ENCODE measurements at places on chromosomes 3 and 15.

DNA sequence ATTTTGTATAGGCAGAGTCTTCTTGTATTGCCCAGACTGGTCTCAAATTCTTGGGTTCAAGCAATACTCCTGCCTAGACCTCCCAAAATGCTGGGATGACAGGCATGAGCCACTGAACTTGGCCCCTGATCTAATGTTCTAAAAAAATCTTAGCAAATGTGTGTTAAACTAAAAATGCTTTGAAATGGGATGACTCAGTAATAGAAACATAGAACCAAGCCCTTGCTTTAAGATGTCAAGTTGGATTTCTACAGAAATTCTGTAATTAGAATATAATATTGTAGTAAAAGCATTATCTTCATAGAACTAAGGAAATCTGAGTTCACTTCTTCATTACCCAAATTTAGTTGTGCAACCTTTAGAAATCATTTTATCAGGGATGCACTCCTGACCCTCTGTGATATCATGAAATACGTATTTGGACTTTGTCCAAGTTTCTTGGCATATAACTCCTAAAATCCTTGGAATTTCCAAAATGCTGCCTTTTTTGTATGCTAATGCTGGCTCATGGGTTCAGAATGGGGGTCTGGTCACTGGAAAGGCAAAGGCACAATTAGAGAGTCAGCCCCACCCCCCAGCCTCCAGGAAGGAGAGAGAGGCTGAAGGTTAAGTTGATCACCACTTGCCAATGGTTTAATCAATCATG, 217.3 kb downstream of the TP63 start:
- H3K27ac ChIP-seq: no peak overlapping the region
- no peak for DNase-seq
- H3K4me3 ChIP-seq: no peak overlapping the region
- H3K4me1 ChIP-seq: peaks cover 19% of the 10 kb centered on the region

GRCh38 chr3:103127098-103127630, 692.3 kb downstream of the ZPLD1 start:
- H3K27ac ChIP-seq: no peak overlapping the region
- no peaks in the 10 kb centered on the region for H3K27me3 ChIP-seq
- no peaks in the 10 kb centered on the region for H3K4me1 ChIP-seq
- H3K4me3 ChIP-seq: no peak overlapping the region
- DNase-seq: no peak

DNA sequence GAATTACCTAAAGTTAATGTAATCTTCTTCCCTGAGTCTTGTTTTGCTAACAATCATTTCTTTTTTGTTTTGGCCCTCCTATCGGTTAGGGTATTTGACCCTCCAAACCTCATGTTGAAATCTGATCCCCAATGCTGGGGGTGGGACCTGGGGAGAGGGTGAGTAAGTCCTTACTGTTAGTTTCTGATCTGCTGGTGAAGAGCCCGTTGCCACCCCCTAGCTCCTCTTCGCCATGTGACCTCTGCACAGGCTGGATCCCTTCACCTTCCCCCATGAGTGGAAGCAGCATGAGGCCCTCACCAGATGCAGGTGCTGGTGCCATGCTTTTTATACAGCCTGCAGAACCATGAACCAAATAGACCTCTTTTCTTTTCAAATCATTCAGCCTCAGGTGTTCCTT, 62.8 kb upstream of the ADCY5 start:
- H3K4me1 ChIP-seq: peaks cover 14% of the 10 kb centered on the region
- H3K36me3 ChIP-seq: peaks cover 9% of the 10 kb centered on the region

DNA sequence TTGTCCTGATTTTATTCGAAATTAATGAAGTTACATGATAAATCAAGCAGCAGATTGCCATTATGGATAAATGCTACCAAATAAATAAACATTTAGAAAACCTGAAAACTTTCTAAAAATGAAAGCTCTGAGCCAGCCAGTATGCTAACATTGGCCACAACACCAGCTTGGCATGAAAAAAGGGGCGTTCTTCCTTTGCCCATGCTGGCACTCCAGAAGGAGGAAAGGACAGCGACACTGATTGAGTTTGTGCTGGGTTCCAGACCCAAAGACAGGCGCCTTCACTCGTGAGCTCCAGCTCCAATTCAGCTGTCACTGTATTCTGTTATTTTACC, 5.1 kb downstream of the STIMATE start:
- H3K4me1 ChIP-seq: peaks cover 13% of the 10 kb centered on the region
- H3K4me3 ChIP-seq: no peak overlapping the region
- no peaks in the 10 kb centered on the region for H3K36me3 ChIP-seq
- no peak overlapping the region for H3K27ac ChIP-seq
- no peak for DNase-seq
